Activated CD4-positive, alpha-beta T cell treated with anti-CD3 and anti-CD28 coated beads, Interleukin-2, amount 10 ng/mL, durations not matched to agents 7 days and 5 days (primary cell): ENCODE measurements at places on chromosomes 7 and 10. TPM values are rescaled to one million over a fixed set of nuclear protein-coding genes. Genes with fewer than 3 reads are reported as not detected.
A peak's percentile ranks its signal among the peaks of the same experiment; 100 is the strongest.

Gene GPR15LG
- total RNA-seq: not detected

Gene ZCWPW1
- total RNA-seq: 2.7 TPM

GRCh38 chr10:122475100-122475499, 13.7 kb downstream of the HTRA1 start:
- no peak for DNase-seq

- no peak for DNase-seq
These were observed 119.5 kb upstream of the KLF6 start for GRCh38 chr10:3904419-3904960.

DNA sequence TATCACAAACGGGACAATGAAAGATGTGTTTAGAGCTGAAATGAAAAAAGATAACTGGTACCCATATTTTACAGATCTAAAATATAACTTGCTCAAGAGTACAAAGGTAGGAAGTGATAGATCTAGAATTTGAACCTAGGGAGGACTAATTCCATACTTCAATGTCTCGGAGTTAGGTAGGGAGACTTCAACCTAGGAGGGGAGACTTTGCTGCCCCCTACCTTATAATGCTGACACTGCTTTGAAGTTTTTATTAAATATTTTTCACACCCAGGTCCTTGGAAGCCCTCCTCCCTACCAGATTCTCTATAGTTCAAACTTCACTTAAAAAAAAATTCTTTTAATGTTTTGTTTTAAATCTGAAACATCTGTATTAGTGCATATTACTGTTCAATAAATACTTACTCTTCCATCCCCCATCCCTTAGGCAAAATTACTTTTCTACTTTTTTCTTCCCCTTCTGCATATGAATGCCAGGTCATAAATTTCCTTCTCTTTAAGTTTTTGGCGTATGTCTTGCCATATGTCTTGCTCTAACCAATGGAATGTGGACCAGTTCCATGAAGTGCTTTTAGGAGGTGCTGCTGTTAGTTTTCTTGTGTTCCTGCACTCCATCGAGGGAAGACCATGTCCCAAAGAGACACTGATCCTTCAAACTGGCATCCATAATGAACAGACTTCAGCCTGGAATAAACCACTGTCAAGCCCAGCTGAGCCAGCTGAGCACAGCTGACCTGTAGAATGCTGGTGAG, 57.8 kb downstream of the MICU1 start:
- no peak for DNase-seq

- no peak for DNase-seq
These were observed 8.0 kb downstream of the SAR1A start for GRCh38 chr10:70162151-70162891.

DNA sequence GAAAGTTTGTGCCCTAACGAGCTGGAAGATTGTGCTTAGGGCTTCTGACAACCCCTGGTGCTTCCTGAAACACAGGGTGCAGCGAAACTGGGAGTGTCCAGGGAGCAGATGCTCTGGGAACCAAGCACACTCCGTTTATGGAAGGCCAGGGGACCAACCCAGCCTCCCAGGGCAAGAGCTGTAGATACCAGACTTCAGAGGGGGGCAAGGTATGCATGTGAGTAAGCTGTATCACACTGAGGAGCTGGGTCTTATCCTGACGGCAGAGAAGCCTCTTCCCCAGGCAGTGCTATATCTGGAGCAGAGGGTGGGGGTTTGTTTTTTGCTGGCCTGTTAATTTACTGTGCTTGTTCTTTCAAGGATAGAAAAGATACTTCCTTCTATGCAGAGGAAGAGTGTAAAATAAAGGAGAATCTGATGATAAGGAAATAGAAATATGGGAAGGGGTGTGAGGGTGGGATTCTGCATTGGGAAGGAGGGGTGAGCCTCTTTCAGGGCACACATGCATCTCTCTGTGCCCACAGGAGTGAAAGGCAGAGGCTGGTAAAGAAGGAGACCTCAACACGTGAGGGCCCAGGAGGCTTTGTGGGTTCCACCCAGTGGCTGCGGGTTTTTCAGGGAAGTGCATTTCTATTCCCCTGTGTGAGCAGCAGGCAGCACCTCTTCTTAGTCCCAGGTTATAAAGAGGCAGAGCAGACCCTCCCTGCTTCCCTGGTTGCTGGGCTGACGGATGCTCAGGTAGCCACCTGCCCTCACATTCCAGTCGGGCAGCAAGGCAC, 314.1 kb downstream of the TCERG1L start:
- peak; percentile 2 for DNase-seq

- no peak for DNase-seq
These were observed 44.2 kb upstream of the PPP2R2D start for GRCh38 chr10:131856441-131857094.

GRCh38 chr7:138882249-138882648, 84.3 kb upstream of the ATP6V0A4 start:
- no peak for DNase-seq

- no peak for DNase-seq
These were observed 772.9 kb downstream of the SORCS3 start for GRCh38 chr10:105413997-105414396.

DNA sequence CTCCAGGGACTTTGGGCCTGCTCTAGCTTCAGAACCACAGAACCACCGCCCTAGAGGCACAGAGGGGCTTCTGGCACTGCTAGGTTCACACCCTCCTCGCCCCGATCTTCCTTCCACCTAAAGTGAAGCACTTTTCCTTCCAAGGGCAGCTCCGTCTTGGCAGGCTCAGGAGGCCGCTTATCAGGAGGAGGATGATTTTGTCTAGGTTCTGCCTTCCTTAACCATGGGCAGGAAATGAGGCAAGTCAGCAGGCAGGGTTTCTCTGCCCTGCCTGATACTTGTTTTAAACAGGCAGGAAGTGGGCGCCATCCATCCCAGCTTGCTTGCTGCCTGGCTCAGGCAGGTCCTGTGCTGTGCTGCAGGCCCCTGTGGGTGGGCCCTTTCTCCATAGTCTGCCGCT, 8.3 kb upstream of the ATP6V0E2 start:
- peak; percentile 81 for DNase-seq

- no peak for DNase-seq
These were observed 170.9 kb downstream of the CDK14 start for GRCh38 chr7:90766814-90767564.

Gene ALOX5
- 9.0 TPM for total RNA-seq

Gene MRPS17
- 14.9 TPM for total RNA-seq

GRCh38 chr7:1092161-1092632, 4.3 kb downstream of the GPER1 start:
- DNase-seq: no peak

- no peak for DNase-seq
These were observed 3.5 kb upstream of the COMTD1 start for GRCh38 chr10:75239096-75239790.

- no peak for DNase-seq
These were observed 90.2 kb upstream of the RPA3 start for GRCh38 chr7:7808626-7809025.

DNA sequence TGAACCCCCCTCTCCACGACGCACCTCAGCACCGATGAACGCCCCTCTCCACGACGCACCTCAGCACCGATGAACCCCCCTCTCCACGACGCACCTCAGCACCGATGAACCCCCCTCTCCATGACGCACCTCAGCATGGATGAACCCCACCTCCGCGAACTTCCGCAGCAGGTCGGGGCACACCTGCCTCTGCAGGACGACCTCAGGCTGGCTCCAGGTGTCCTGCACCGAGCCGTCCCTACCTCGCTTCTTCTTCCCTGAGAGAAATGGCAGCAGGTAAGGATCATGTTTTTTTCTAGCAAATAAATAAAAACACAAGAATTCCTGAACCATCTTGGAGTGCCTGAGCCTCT, 24.1 kb downstream of the CFAP46 start:
- no peak for DNase-seq

DNA sequence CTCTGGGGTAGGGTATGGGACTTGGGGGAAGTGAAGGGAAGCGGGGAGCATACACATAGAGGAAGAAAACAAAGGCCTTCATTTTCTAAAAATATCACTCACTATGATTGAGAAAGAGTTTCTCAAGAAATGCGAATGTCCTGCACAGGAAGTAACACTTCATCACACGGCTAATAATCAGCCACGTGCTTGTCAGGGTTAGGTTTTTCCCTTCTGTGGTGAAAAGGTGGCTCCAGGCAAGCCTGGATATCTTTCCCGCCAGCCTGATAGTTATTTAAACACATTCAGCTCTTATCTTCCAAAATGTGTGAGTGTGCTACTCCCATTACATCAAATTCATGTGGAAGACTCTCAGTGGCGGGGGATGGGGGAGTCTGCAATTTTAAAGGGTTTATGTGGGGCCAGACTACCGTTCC, 166.4 kb upstream of the ADO start:
- DNase-seq: no peak

DNA sequence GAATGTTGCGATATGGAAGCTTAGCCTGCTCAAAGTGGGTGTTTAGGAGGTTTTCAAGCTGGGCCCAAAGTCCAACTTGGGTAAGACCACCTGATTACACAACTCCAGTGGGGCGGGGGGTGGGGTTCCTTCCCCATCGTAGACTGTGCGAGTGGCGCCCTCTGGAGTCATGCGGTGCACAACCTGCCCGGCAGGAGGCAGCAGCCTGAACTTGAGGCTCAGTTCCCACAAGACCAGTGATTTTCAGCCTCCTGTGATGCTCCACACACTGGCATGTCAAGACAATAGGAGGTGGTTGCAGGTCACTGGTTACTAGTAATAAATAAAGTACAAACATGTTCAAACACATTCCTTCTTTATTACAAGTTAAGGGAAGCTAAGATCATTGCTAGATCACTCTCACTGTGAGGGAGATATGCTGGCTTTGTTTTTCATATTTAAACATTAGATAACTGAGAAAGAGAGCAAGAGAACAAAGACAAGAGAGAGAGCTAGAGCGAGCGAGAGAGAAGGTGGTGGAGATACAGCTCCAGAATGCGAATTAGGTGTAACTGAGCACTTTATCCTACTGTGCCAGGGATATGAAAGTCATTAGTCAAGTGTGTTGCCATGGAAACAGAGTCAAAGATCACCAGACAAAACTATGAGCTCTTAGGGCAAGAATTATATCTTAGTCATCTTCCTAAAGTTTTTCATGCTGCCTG, 97.4 kb upstream of the BMPER start:
- DNase-seq: no peak

DNA sequence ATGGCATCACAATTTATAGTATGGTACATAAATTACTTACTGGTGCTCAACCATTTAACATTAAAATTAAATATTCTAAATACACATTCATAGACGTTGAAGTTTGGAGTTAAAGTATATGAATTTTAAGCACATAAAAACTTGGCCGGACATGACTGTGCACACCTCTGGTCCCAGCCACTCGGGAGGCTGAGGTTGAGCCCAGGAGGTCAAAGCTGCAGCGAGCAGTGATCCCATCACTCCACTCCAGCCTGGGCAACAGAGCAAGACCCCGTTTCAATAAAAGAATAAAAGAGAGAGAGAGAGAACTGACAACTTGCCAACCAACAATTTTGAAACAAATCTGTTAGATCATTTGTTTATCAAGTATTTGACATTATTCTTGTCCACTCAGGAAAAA, 943.3 kb upstream of the KCND2 start:
- DNase-seq: no peak

- no peak for DNase-seq
These were observed 192.9 kb upstream of the MBL2 start for GRCh38 chr10:52965509-52965908.

- DNase-seq: no peak
These were observed 852.3 kb upstream of the CELF2 start for GRCh38 chr10:10165415-10165814.

Gene OR6V1
- total RNA-seq: not detected

Gene CYP3A4
- not detected for total RNA-seq

DNA sequence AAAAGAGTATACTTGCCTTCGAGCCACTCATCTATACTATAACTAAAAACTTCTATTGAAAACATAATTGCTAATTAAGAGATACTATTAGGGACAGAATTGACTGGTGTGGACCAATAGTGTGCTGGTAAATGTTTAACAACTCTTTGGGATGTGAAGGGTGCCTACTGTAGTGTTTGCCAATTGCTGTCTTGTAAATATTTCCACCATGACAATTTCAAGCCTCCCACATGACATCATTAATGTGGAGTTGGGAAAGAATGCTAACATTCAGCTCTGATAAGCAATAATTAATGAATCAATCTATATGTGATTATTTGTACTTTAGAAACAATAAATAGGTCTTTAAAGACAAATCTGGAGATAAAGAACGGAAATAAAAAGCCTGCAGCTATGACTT, 136.8 kb downstream of the DGKB start:
- DNase-seq: no peak

DNA sequence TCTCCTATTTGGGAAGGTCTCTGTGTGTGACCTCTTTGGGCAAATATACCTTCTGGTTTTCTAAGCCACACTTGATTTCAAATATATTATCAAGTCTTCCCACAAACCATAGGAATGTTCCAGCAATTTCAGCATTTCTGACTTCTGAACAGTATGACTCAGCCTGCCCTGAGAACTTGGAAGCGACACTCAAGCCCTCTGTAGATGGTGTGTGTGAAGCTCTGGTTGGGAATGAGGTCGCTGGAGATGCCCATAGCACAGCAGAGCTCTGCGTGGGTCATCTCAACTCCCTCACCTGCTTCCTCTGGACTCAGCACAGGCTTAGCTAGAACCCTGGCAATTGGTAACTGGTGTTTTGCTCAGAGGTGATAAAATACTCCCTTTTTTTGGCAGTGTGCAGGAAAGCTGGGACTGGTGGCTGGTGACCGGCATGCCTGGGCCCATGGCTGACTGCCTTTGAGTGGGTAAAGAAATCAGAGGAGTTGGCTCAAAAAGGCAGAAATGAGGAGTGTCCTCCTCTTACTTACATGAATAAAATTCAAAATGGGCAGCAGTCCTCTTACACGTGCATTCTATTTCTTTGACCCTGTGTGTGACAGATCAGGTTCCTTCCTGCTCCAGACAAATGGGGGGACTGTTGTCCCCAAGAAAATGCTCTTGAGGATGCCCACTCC, 87.5 kb upstream of the NRP1 start:
- DNase-seq: no peak

DNA sequence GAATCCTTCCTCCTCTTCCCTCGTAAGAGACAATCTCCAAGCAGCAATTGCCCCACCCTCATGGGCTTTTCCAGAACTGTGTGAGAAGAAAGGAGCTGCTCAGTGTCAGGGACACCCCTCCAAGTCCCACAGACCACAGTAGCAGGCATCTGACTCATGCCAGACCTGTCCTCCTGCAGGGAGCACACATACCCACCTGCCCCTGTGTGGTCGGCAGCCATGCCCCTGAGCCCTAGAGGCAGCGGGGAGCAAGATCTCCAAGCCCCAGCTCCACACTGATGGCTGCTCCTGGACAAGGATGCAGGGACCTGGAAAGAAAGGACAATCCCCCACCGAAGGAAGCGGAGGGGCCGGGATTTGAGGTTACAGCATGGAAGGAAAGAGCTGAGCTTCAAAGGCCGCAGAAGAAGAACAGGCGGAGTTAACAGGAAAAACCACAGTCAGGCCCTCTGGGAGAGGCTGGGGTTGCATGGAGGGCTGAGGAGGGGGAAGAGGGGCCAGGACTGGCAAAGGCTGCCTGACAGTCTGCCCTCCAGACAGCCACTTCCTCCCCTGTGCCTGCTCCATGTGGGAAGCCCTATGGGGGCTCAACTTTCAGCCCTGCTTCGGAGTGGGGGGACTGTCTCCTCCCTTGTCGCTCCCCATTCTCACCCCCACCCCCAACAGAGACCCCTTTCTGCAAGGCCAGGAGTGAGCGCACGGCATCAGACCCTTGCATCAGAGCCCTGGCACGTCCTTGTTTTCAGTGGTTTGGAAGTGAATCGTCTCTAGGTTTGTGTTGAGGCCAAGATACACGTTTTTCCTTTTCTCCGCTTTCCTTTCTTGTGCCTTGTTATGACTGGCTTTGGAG, 46.8 kb downstream of the ASB13 start:
- DNase-seq: no peak
